Prostate gland (tissue), 2 donors: ENCODE measurements at places on chromosomes 4 and X. TPM values are rescaled to one million over a fixed set of nuclear protein-coding genes. Genes with fewer than 3 reads are reported as not detected.

The RBMXL3 gene
- total RNA-seq = 1.4 TPM

The USP17L10 gene
- not detected for total RNA-seq

- no peak for DNase-seq
- no peaks in the 10 kb centered on the region for H3K36me3 ChIP-seq
- H3K4me3 ChIP-seq = no peak overlapping the region
- no peak overlapping the region for H3K27ac ChIP-seq
- no peaks in the 10 kb centered on the region for H3K27me3 ChIP-seq
- no peaks in the 10 kb centered on the region for H3K4me1 ChIP-seq
These were observed 15.3 kb downstream of the SEPSECS start for GRCh38 chr4:25144870-25145481.

The SHROOM4 gene
- total RNA-seq = 7.3 TPM

The CNKSR2 gene
- total RNA-seq = 10.0 TPM

GRCh38 chrX:85499400-85499799 lies 119.9 kb upstream of the POF1B start:
- H3K4me1 ChIP-seq = no peaks in the 10 kb centered on the region
- H3K27me3 ChIP-seq = no peaks in the 10 kb centered on the region
- no peak for DNase-seq
- no peak overlapping the region for H3K4me3 ChIP-seq
- no peaks in the 10 kb centered on the region for H3K36me3 ChIP-seq
- no peak overlapping the region for H3K27ac ChIP-seq

The FATE1 gene
- total RNA-seq = 1,003 TPM

The NSG1 gene
- total RNA-seq = 17.1 TPM

GRCh38 chrX:101658661-101659491 lies 774 bp downstream of the ARMCX2 start:
- H3K4me1 ChIP-seq = no peaks in the 10 kb centered on the region
- H3K36me3 ChIP-seq = no peaks in the 10 kb centered on the region
- peak overlapping the region; percentile 82 for H3K27ac ChIP-seq
- H3K27me3 ChIP-seq = no peaks in the 10 kb centered on the region
- H3K4me3 ChIP-seq = peak overlapping the region; percentile 47
